ENCODE measurements at places on chromosomes 2 and 18. TPM values are rescaled to one million over a fixed set of nuclear protein-coding genes. Genes with fewer than 3 reads are reported as not detected.

DNA sequence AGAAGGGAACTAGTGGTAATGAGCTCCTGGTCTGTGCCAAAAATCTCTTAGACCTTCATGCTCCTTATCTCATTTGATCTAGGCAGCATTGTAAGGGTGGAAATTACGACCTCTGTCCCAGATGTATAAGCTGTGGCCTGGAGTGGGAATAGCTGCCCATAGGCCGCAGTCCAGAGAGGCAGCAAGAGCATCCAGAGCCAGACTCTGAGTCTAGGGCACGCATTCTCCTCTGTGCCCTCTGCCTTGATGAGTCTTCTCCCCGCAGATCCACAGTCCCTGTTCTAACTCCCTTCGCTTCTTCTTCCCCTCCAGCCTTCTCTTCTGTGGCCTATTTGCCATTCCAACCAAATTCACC is 304.6 kb downstream of the MYCN start:
- no peak for DNase-seq

GRCh38 chr2:219199470-219200211 is 6.9 kb upstream of the ZFAND2B start:
- DNase-seq: no peak

GRCh38 chr2:9329497-9329896 is 93.8 kb downstream of the ITGB1BP1 start:
- no peak for DNase-seq

DNA sequence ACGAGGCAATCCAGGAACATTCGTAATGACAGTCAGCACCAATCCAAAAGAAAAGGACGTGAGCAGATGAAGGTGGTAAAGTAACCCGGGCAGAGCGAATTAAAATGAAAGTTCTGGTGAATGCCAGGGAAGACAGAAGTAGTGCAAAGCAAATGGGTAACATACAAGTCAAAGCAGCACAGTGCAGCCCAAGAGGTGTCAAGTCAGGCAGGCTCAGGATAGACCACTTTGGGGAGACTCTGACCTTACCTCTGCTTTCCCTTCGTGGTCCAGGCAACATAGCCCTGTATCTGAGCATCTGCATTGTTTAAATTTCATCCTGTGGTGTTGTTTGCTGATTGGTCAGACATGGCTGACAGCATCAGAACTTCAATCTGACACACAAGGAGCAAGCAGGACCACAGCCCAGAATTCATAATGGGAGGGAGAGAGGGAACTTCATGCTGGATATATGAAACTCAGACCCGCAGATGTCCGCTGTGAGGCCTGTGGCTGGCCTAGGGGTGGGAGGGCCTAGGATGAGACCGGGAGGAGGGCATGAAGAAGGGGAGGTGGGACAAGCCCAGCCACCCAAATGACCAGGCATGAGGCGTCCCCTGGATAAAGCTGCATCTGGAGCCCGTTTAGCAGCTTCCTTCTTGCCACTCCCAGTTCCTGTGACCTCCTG is 285.7 kb downstream of the TCF4 start:
- DNase-seq: peak; percentile 85

DNA sequence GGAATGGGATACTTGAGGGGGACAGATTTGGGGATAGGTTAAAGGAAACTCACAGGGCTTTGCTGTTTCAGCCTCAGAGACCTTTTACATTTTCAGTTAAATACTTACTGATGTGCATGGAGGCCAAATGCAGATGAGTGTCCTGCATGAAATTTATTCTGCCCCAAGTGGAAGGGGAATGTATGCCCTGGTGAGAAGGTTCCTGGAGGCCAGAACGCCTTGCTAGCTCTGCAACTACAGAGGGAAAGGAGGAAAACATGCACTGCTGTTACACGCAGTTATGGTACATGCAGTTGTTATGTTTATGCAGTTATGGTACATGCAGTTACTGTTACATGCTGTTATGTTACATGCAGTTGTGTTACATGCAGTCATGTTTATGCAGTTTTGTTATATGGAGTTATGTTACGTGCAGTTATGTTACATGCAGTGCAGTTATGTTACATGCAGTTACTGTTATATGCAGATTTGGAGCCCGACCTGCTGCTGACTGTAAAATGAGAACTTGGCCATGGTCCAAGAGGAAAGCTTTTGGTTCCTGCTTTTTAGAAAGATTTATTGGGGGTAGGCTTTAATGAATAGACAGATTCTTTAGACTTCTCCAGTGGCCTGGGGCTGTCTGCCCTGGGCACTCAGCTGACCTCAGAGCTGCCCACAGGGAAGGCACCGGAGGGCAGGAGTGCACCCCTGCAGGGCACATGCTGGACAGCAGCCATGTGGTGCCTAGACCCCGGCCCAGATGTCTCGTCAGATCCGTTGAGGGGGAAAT is 84.1 kb downstream of the LDLRAD4 start:
- DNase-seq: peak; percentile 63

- no peak for DNase-seq
Observed at GRCh38 chr2:199505755-199506403, 48.1 kb upstream of the SATB2 start.

Gene ICA1L
- polyA plus RNA-seq: 14.3 TPM

- no peak for DNase-seq
Observed at GRCh38 chr2:189858291-189858690, 74.0 kb downstream of the PMS1 start.

DNA sequence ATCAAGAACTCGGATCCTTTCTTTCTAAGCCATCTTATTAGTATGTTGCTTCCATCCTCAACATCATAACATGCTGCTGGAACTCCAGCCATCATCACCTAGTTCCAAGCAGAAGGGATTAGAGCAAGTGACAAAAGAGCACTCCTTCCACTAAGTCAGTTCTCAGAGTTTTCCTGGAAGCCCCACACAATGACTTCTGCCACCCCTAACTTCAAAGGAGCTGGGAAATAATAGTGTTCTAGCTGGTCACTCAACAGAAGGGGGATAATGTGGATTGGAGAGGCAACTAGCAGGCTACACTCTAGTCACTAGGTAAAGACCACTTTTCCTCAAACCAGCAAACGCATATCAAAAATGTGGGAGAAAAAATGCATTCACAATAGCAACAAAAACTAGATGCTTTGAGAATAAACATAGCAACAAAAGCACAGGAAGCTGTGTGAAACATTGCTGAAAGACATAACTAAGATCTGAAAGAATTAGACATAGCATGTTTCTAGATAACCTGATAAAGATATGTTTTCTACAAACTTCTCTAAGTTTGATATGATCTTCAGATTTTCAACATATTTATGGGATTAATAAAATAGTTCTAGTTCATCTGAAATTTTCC is 39.5 kb downstream of the COX7A2L start:
- no peak for DNase-seq

GRCh38 chr2:39325966-39326365 is 82.2 kb upstream of the CDKL4 start:
- DNase-seq: peak; percentile 11

- no peak for DNase-seq
Observed at GRCh38 chr2:104840156-104840555, 13.8 kb upstream of the POU3F3 start.

- DNase-seq: no peak
Observed at GRCh38 chr18:74654638-74655037, 57.0 kb downstream of the ZNF407 start.

- DNase-seq: no peak
Observed at GRCh38 chr2:238122287-238123217, 15.9 kb upstream of the KLHL30 start.

GRCh38 chr2:74109551-74109950 is 38.2 kb downstream of the BOLA3 start:
- no peak for DNase-seq

Gene STAT1
- 41.0 TPM for polyA plus RNA-seq

DNA sequence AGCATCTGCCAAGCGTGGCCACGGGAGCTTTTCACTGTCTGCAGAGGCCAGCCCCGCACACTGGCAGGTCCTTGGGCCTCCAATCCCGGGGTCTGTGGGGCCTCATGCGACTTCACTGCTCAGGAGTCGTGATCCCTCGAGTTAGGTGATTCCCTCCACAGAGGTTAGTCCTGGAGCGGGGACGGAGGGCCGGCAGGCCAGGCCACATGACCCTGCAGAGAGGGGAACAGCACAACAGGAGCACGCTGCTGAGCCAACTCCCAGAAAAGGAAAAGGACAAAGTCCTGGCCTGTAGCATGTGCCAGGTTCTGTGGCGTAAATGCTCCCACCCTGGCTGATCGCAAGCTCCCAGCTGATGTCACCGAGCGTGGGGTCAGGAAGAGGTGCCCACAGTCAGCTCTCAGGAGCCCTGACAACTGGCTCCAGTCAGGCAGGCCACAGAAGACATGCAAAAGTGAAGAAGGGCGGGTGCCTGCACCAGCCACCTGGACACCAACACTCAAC is 15.3 kb upstream of the PRLH start:
- DNase-seq: no peak

DNA sequence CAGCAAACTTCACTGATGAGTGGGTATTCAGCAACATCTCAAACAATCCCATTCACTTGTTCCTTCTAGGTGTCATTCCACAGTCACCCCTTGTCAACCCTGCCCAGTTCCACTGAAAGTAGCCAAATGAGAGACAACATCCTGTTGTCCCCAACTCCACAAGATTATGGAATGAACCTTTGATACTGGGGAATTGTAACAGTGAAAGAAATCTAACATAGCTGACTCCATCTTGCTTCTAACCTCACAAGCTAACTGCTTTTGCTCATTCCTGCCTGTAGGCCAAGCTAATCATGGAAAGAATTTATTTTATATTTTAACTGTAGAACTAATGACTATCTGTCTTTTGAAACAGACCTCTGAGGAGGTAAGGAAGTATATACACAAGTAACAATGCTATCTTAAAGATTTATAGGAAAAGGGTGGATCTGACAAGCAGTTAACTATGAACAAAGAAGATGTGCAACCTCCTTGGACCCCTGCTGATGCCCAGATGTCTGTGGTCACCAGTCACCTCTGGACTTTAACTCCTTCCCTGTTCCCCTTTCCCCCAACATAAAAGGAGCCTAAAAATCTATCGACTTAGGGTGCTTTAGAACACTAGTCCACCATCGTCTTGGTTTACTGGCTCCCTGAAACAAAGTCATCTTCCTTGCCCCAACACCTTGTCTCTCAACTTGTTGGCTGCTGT is 6.9 kb upstream of the ANXA4 start:
- no peak for DNase-seq

Gene CPO
- 0.23 TPM for polyA plus RNA-seq

Gene LYG2
- 0.73 TPM for polyA plus RNA-seq

Gene DUSP11
- 20.1 TPM for polyA plus RNA-seq

DNA sequence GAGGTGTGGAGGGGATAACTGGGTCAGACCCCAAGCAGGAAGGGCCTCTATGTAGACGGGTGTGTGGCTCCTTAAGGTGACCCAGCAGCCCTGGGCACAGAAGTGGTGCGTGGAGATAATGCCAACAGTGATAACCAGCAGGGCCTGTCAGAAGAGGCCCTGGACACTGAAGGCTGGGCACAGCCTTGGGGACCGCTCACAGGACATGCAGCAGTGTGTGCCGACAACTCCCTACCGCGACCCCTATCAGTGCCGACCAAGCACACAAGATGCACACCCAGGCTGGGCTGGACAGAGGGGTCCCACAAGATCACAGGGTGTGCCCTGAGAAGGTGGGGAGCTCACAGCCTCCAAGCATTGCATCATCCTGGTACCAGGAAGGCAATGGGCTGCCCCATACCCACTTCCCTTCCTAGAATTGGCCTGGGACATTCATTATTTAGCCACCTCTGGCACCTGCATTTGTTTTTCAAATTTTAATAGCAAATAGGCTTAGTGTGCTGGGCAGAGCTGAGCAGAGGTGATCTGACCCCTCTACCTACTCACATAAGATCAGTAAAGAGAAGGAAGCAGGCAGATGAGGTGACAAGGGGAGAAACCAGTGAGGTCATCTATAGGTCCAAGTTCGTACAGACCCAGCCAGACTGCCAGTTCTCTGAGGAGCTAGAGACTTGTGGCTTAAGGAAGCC is 55.2 kb downstream of the BCL11A start:
- no peak for DNase-seq

Gene ZAP70
- polyA plus RNA-seq: 5.3 TPM

- DNase-seq: no peak
Observed at GRCh38 chr2:185990861-185991525, 252.4 kb downstream of the FSIP2 start.

Gene NGEF
- polyA plus RNA-seq: 2.3 TPM

GRCh38 chr2:237297421-237298150 is 116.4 kb downstream of the COL6A3 start:
- no peak for DNase-seq

DNA sequence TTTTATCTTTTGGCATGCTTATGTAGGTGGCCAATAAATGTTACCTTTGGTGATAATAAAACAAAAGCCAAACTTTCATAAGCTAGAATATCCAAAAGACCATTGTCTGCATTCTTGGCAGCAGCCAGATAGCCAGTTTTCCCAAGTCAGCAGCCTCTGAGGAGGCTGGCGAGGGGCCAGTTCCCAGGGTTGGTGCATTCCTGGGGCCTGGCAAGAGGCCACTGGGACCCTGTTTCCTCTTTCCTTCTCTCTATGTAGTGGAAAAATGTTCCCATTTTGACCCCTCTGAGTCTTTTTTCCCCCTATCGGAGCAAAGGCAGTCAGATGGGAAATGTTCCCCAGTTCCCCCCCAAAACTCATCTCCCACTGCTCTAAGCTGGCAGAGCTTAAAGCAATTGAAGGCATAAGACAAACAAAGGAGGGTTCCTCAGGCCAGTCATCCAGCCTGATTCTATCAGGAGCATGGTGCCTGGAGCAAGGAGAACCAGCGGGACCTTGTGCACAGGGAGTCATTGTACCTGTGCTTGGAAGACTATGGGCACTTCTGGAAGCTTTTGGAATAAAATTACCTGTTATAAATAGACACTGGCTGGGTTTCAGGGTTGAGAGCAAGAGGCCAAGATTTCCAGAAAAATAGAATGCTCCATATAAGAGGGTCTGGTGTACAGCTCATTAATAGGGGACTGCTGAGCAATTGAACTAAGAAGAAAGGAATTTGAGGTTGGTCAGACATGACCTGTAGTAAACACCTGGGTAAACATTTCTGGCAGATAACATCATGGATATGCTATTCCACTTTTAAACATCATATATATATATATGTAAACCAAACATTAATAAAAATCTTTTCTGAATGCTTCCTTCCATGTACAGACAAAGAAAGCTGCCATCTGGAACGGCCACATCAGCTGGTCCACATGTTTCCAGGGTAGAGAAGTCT is 63.4 kb downstream of the NCKAP5 start:
- peak; percentile 62 for DNase-seq

Gene NUP35
- 15.7 TPM for polyA plus RNA-seq

- no peak for DNase-seq
Observed at GRCh38 chr2:241289053-241289452, 26.4 kb downstream of the HDLBP start.

- DNase-seq: no peak
Observed at GRCh38 chr2:138294451-138294850, 207.1 kb upstream of the SPOPL start.

- DNase-seq: no peak
Observed at GRCh38 chr2:121640380-121641316, 8.6 kb downstream of the CLASP1 start.

- peak; percentile 28 for DNase-seq
Observed at GRCh38 chr2:166417669-166418068, 41.9 kb upstream of the SCN9A start.

GRCh38 chr2:116317111-116317510 is 1497.4 kb upstream of the DDX18 start:
- no peak for DNase-seq

- peak; percentile 84 for DNase-seq
Observed at GRCh38 chr2:112481528-112482233, at the start of gene TTL. Gene TTL, plus strand, starts transcription at chr2:112482156. Its CDS starts 189 bp downstream, at chr2:112482345.
